Fibroblast of villous mesenchyme (primary cell): ENCODE measurements at places on chromosomes 1 and 21. TPM values are rescaled to one million over a fixed set of nuclear protein-coding genes. Genes with fewer than 3 reads are reported as not detected.

GRCh38 chr1:164559342-164560051 is 513 bp downstream of the PBX1 start:
- peak; percentile 40 for DNase-seq

DNA sequence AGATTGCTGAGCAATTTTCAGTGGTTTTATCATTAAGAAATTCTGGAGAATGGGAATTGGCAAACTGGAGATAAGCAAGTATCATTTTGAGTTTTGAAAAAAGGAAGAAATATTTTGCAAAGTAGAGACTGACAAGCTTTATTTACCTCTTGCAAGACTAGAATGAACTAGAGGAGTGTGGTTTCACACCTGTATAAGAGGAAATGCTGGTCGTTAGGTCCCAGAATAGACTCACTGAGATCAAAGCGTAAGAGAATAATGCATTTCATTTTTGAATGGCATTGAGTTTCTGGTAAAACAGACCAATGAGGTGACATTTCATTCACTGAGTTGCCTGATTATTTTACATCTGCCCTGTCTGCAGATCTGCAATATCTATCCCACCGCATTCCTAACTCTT is 308.1 kb downstream of the ADGRL2 start:
- DNase-seq, result no peak

DNA sequence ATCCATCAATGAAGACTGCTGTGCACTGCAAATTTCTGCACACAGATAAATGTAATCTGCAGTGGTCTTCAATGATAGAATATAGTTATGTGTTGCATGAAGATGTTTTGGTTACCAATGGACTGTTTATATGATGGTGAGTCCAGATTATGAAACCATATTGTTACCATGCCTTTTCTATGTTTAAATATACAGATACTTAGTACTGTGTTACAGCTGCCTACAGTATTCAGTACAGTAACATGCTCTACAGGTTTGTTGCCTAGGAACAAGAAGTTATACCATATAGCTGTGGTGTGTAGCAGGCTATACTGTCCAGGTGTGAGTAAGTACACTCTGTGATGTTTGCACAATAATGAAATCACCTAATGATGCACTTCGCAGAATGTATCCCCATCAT is 40.8 kb downstream of the SORT1 start:
- peak; percentile 51 for DNase-seq

DNA sequence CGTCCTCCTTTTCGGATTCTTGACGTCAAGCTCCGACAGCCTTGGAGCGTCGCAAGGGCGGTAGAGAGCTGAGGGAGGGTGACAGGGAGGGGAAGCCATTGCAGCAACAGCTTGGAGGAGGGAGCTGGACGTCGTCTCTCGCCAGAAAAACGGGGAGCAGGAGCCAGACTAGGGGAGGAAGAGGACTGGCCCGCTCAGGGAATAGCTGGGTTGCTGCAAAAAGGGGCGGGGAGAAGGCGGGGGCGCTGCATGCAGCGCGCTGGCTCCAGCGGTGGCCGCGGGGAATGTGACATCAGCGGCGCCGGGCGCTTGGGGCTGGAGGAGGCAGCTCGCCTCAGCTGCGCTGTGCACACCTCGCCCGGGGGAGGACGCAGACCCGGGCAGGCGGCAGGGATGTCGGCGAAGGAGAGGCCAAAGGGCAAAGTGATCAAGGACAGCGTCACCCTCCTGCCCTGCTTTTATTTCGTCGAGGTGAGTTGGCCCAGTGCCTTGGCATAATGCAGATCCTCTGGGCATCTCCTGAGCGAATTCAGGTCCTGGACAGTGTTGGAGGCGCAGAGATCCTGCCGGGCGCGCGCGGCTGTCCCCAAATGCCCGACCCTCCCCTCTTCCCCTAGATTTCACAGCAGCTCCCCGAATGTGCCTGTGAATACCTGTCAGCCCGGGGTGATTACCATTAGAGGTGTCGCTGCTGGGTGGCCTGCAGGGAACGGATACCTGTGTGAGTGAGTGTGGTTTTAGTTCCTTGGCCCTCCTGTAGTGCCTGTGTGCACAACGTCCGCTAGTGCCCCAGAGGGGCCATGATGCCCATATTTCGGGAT is at the start of gene PLPPR4:
PLPPR4 (plus strand) TSS at position 292 of the 821 bp plus-strand sequence; CDS start at position 394, 102 bp downstream.
- peak; percentile 22 for DNase-seq

DNA sequence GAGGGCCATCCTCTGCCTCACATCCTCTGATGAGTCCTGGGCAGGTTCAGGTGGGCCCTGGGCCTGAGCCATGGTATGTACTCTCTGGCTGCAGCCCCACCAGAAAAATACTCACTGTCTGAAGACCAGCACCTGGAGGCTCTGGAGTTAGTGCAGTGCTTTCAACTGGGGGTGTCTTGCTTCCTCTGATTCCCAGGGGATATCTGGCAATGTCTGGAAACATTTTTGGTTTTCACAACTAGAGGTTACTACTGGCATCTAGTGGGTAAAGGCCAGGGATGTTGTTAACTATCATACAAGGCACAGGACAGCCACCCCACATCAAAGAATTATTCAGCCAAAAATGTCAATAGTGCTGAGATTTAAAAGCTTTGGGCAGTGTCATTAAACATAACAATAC is 152.7 kb downstream of the HIVEP3 start:
- DNase-seq, result no peak

- no peak for DNase-seq
Measured at GRCh38 chr1:201469645-201470074, 672 bp upstream of the PHLDA3 start.

- DNase-seq, result no peak
Measured at GRCh38 chr21:33362044-33362555, 37.3 kb downstream of the IFNAR1 start.

- DNase-seq, result no peak
Measured at GRCh38 chr1:227785094-227785804, 30.2 kb upstream of the PRSS38 start.

Gene IGSF3
- total RNA-seq, result 3.5 and 13.8 TPM in 2 replicates
